ENCODE measurements at places on chromosomes 13 and 19.
A peak's percentile ranks its signal among the peaks of the same experiment; 100 is the strongest.

DNA sequence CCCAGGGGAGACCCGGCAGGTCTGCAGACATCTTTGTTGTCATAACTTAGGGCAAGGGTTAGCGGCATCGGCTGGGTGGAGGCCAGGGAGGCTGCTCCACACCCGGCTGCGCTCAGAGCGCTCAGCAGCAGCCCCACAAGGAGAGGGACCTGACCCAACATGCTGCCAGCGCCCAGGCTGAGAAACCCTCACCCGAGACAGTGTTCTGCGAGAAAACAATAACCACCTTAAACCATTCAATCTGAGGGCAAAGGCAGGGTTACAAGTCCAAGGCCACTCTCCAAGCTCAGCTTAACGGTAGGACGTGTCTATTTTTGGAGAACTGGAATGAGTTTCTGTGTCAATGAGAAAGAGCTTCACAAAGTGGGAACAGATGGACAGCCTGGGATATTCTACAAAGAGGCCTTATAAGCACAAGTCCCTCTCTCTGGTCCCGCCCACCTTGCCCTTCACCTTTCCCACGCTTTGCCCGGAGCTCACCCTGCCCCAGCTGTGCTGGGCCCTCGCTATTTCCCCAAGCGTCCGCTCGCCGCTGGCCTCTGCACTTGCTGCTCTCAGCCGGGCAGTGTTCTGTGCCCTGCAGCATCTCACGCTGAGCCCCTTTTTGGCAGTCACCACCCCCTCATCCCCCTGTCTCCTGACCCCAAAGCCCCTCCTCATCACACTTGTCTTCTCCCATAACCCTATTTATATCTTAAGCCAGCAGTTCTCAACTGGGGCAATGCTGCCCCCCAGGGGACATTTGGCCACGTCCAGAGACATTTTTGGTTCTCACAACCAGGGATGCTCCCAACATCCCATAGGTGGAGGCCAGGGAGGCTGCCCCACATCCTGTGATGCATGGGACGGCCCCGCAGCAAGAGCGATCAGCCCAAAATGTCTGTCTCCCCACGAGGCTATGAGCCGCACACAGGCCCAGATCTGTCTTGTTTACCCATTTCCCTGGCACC lies 17.6 kb downstream of the PPP1R12C start:
- DNase-seq: no peak

DNA sequence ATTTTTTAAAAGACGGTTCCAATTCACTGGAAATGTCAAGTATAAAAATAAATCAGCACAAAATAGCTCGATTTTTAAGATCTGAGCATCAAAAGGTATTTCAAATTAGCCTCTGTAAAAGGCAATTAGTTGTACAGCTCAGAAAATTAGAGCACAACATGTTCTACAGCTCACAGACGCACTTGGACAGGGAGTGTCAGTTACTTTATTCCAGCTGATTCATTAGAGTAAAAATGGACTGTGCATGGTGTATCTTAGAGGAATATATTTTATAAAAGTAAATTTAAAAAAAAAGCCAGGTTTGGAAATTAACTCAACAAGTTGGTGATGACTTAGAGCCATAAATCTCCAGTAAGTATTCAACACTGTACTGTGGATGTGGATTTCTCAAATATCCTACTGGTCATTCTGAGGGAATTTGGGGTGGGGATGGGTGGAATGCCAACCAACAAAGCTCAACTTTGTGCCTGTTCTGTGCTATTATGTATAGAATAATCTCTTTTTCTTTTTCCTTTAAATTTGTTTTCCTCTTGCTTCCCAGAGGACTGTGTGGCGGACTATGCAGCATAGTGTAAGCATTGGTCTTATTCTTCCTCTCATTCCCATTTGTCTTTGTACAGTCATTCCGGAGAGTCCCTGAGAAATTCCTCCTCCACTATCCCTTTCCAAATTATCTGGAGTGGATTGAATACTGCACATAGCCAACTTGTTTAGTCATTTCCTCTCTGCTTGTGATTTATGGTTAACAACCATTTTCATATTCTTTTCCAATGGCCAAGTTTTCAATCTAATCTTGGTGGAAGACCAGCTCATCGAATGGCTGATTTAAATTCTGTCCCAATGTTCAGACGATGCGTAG lies 169.3 kb downstream of the DCT start:
- DNase-seq: no peak

DNA sequence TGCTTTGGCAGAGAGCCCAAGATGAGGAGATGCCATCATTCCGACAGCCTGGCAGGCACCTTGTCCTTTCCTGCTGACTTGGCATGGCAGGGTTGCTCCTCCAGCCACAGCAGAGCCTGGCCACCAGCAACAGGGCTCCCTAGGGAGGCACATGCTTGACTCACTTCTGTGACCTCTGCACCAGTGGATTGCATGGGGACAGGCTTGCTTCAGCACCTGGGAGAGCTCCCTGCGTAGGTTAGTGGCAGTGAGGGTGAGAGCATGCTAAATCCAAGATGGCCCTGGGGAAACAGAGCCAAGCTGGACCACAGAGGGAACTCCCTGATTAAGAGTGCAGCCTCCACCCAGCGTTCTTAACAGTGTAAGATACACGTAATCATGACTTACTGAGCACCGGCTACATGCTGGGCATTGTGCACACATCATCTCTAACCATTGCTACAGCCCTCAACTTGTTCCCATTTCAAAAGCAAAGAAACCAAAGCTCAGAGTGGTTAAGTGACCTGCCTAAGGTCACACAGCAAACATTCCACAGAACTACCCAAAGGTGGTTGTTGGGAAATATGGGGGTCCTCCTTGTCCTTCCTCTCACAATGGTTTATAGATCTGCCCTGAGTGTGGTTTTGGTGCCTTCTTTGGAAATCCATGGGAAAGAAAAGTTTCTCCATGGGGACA lies 116.6 kb upstream of the UQCRFS1 start:
- DNase-seq: no peak

DNA sequence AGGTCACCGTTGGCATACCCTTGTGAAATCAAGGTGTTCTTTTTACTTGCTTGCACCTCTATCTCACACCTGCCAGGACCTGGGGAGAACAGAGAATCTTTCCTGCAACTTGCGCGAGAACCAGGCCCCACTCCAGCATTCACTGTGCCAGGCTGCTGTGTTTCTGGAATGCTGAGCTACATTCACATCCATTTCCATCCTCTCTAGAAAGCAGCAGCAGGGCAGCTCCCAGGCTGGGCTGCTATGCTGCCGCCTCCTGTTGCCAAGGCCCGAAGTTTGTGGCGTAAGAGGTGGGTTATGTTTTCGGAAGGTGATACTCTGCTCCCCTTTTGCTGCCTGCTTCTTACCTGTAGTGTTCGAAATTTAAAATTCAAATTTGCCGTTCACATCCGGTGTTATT lies 464.1 kb downstream of the KLF5 start:
- DNase-seq: no peak

GRCh38 chr13:21528616-21529015 lies 69.5 kb upstream of the ZDHHC20 start:
- DNase-seq: no peak

DNA sequence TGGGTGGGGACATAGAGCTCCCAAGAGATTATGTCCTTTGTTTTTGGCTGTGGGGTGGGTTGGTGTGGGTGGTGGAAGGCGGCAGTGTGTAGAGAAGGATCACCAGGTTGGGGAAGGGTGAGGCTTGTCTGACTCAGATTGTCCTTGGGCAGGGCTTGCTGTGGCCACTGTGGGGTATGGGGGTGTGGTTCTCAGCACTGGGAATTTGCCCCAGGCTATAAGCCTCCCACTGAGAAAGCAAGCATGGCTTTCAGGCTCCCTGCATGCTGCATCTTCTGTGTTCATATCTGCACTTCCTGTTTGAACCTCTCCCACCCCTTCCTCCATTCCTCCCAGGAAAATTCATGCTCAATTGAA lies 34.9 kb downstream of the DNAJC15 start:
- DNase-seq: no peak

DNA sequence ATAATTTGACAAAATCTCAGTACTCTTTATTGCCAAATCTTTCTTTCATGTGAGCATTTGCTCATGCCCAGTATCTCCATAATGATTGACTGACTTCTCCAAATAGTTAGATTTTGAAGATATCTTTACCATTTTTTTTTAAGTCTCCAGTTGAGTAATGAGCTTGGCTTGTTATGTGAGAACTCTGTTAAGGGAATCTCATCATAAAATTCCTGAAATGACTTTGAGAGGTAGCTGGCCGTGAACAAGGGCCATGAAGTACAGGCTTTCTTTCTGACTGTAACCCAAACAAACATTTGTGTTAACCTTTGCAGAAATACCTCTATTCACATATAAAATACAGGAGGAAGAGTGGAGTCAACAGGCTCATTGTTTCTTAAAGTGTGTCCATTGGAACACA lies 449.7 kb downstream of the IRS2 start:
- DNase-seq: no peak

DNA sequence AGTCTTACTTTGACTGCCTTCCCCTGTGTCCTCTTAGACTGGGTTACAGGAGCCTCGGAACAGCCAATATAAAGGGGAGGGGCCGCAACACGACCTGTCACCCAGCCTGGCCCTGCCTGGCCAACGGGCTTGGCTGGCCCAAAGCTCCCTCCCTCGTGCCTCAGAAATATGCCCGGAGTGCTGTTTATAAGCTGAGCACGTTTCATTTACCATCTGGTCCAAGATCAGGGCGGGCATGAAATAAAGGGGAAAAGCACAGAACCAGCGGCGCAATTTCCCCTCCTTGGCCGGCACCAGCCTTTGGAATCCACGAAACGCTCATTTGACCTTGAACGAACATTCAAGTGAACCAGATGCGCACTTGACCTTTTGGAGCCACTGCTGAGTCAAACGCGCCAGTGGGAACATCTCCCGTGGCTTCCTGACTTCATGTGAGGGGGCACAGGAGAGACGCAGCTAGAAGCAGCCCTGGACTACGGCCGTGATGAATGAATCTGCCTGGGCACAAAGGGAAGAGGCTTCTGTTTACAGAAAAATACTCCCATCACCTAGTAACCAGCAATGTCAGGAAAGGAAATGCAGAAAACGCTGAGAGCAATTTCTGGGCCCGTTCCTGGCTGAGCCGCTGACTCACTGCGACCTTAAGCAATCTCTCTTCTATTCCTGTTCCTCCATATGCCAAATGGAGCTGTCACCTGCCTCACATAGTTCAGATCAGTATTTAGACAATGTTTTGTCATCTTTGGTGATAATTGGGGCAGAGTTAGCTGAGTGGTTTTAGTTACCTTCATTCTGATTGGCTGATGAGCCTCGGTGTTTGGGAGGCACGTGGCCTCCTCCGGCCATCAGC lies 53.3 kb downstream of the RFX2 start:
- DNase-seq: peak; percentile 87

DNA sequence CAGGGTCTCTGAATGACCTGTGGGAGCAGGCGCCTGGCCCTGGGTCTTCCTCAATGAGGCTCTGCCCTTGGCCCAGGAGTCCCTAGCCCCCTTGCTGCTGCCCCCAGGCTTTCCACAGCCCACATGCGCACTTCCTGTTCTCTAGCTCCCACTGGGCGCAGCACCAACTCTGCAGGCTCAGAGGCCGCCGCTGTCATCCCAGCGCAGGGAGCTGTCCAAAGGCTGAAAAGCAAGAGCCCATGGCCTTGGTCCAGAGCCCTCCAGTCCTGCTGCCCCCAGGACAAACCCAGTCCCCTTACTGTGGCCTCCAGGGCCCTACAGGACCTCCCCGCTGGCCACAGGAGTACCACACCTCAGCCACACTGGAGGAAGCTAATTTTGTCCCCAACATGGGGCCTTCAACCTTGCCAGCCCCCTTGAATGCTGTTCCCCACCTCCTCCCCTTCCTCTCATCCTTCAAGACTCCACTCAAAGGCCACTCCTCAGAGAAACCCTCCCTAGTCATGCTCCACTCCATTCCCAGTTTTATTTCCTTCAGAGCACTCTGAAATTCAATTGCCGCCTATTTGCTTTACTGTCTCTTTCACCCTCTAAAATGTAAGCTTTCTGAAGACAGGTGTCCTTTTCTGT lies 8.0 kb upstream of the POU2F2 start:
- no peak for DNase-seq

DNA sequence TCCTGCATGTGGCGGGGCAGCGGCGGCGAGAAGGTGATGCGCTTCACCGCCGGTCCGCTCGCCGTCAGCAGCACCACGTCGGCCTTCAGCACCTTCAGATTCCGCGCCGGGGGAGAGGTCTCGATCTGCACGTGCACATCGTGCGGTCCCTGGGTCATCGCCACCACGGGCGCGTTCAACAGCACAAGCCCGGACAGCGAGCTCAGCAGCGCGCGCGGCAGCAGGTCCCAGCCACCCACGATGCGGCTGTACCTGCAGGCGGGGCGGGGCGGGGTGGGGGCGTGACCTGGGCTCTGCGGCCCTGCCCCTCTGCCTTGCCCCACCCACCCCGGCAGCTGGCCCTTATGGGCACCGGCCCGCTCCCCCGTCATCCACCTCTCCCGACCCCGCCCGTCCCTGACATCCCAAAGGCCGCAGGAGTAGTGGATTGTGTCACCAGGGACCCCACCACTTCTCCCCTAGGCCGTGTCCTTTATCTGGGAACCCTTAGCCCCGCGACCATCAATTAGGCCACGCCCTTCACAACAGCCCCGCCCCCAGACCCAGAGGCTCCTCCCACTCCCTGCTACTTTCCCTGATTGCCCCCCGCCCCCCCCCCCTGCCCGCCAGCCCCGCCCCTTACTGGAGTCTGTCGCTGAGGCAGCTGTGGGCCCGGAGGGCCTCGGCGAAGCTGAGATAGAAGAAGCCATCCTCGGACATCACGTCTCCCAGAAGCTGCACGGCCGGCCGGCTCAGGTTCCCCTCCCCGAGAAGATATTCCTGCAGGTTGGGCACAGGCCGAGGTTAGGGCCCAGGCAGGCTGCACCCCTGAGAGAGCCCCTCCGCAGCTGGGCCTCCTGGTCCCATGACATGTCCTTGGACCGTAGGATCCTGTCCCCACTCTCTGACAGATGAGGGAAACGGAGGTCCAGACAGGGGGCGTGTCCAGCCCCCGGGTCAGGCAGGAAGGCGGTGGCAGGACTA lies 6.1 kb downstream of the IL4I1 start:
- DNase-seq: no peak

DNA sequence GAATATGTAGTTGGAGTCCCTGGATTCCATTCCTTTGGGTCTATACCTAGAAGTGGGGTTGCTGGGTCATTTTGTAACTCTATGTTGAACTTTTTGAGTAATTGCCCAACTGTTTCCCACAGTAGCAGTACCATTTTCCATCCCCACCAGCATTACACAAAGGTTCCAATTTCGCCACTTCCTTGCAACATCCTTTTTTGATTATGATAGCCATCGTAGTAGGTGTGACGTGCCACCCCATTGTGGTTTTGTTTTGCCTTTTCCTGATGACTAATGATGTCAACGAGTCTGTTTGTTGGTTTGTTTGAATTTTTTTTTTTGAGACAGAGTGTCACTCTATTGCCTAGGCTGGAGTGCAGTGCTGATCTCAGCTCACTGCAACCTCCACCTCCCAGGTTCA lies 3.3 kb upstream of the PEX11G start:
- no peak for DNase-seq

DNA sequence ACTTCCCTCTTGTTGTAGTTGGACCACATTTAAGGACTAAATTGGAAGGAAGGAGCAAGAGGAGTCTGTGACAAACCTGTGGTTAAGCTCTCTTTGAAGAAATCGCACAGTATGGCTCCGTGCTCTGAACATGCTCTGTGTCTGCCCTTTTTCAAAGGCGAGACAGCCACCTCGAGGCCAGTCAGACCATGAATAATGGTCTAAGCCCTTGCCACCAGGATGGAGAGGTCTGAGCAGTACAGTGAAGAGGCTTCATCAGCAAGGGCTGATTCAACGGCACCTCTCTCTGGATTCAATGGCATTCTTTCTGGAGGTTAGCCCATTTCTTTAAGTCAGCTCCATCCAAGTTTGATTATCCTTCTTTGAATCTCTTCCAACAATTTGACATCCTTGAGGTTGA lies 30.9 kb downstream of the FAM216B start:
- DNase-seq: peak; percentile 12

GRCh38 chr13:33816912-33817311 lies 1.0 kb upstream of the RFC3 start:
- DNase-seq: no peak

Measured in NCI-H446 (cell line).